Uterus (tissue), 4 donors: ENCODE measurements at places on chromosomes 6 and 20. TPM values are rescaled to one million over a fixed set of nuclear protein-coding genes. Genes with fewer than 3 reads are reported as not detected.

GRCh38 chr6:35027807-35028206 is 113.3 kb downstream of the TCP11 start:
- DNase-seq: no peak

DNA sequence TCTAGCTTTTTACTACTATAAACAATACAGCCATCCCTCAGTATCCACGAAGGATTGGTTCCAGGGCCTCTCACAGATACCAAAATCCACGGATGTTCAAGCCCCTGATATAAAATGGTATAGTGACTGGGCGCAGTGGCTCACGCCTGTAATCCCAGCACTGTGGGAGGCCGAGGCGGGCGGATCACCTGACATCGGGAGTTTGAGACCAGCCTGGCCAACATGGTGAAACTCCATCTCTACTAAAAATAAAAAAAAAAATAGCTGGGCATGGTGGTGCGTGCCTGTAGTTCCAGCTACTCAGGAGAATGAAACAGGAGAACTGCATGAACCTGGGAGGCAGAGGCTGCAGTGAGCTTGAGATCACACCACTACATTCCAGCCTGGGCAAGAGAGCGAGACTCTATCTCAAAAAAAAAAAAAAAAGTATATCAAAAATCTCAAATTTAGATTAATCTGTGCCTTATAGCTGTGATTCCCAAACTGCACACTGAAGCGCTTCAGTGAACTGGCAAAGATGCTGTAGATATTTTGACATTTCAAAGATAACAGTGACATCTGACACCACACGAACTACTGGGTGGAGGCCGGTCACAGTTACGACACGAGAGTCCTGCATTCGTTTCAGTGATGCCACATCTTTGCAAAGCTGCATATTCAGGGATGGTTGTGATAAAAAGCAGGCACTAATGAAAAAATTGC is 38.3 kb downstream of the MRS2 start:
- no peak for DNase-seq

DNA sequence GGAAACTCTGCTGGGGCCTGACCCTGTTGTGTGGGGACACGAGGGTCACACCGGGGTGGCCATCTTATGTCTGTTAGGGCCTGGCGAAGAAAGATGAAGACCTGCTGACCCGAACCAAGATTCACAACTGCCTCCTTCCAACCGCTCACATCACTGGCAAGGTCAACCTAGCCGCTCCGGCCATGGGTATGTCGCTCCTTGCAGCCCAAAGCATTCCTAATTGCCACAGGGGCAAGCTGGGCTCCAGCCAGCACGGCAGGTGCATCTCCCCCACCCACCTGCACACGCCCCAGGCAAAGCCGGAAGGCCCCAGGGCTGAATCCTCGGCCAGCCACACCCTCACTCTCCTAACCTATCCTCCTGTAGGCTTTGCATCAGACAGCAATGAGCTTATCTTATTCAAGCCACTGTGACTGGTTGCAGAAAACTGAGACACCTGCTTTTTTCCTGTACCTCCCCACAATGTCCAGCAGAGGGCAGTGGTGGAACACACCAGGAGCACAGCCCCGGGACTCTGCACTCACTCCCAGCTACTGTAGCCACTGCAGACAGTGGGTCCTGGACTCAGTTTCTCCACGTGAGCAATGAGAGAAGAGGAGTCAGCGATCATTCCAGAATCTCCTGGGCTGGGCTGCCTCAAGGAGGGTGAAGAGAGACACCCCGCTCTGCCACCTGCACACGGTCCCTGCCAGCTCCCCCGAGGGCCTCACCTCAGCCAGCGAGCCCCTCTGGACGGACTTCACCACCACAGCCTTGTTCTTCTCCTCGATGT is 170.2 kb downstream of the PREX1 start:
- DNase-seq: peak; percentile 63

GRCh38 chr20:53284256-53284655 is 309.4 kb downstream of the ZNF217 start:
- no peak for DNase-seq

- no peak for DNase-seq
Measured at GRCh38 chr6:5422321-5422915, 161.1 kb downstream of the FARS2 start.

DNA sequence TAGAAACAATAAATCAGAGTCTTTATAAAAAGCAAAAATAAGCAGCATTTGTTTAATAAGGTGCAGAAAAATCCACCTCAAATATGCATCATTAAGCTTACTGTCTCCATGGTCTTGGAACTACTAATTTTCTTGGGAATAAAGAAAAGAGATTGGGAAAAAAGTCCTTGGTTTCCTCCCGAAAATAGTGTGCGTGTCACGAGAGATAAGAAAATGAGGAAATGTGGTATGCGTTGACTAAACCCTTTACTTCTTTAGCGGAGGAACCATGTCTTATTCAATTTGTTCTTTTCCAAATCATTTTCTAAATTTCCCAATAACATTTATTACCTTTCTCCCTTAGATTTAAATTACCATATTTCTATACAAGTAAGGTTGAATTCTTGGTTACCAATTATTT is 54.1 kb upstream of the HBS1L start:
- DNase-seq: no peak

GRCh38 chr20:9306521-9306920 is 207.9 kb upstream of the LAMP5 start:
- no peak for DNase-seq

DNA sequence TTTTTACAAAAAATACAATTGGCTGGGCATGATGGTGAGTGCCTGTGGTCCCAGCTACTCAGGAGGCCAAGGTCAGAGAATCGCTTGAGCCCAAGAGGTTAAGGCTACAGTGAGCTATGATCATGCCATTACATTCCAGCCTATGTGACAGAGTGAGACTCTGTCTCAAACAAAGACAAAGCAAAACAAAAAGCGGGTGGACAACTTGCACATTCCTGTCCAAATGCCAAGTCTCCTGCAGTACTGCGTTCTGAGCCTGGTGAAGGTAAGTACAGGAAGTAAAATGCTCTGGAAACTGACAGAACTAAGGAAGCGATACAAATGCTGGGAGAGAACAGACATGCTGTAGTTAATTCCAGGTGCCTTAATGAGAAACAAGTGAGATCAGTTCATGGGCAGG is 20.4 kb upstream of the TMEM242 start:
- no peak for DNase-seq

DNA sequence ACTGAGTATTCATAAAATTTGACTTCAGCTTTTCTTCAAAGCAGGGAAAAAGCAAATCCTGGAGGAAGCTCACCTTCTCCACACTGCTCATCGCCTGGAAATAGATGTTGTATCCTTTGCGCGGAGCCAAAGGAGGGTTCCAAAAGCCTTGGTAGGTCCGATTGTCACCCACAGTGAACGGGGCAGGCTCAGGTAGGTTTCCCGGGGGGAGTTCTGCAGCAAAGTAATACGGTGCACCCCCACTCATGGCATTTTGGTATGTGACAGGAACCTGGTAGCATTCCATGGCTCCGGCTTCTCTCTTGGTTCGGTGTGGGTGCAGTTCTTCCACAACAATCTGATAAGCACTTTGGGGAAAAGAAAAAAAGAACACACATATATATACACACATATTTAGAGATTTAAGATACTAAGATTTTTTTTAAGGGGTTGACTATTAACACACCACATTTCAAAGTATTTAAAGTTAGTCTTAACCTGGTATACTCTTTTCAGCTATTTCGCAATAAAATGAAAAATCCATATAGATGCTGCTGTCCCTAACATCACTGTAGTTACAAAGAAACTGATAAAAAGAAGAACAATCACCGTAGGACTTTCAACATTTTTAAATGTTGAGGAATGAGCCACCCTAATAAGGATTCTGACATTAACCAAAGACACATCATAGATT is 166.7 kb upstream of the THEMIS start:
- DNase-seq: no peak

- peak; percentile 80 for DNase-seq
Measured at GRCh38 chr6:167826230-167826895, 348 bp upstream of the AFDN start.

GRCh38 chr20:54172856-54173652 is 732 bp downstream of the CYP24A1 start:
- no peak for DNase-seq

- DNase-seq: no peak
Measured at GRCh38 chr6:37406726-37407341, 26.2 kb upstream of the CMTR1 start.

- no peak for DNase-seq
Measured at GRCh38 chr6:32906539-32906938, 34.3 kb downstream of the HLA-DMB start.

- no peak for DNase-seq
Measured at GRCh38 chr6:146990821-146991798, 213.1 kb upstream of the STXBP5 start.

DNA sequence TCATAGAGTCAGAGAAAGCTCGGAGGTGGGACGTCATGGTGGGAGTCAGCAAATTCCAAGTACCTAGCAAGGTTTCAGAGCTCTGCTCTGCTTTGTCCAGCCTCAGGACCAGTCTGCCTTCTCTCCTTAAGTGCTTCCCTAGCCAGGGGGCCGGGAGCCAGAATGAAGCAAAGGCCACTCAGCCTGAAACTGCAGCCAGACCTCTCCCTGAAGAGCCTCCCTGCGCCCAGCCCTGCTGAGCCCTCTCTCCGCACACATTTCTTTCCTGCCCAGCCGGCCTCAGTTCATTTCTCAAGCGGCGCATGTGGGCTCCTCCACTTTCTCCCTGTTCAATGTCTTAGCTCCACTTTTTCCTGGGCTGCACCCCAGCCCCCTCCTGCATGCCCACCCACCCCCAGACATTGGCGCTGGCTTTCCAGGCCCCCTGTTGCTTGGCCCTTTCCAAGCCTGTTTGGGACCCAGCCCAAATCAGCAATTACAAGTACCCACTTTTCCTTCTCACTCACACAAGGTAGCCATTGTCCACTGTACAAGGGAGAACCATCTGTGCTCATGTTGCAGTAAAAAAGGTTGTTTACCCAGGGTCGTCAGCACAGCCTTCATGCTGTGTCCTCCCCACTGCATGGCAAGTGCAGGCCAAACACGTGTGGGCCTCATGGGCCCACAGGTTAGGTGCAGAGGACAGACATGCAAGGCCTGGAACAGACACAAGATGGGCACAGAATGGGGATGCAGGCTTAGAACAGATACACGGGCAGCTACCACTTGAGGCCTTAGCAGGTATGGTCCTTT is 147.1 kb downstream of the MRPL14 start:
- DNase-seq: no peak

DNA sequence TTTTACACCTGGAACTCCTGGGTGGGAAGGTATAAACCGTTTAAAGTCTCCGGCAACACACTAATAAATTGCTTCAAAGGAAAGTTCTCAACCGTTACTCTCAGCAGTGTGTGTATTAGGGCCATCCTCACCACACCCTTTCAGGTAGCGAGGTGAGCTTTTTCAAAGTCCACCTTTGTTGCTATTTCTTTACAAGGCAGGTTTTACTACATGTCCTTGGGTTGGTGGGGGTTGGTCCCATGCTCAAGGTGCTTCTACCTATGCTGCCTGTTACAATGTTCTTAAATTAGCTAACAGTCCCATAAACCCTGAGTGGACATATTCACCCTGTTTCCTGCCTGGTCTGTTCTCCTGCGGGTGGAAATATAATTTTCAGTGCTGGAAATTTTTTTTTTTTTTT is 13.2 kb upstream of the OSER1 start:
- no peak for DNase-seq

DNA sequence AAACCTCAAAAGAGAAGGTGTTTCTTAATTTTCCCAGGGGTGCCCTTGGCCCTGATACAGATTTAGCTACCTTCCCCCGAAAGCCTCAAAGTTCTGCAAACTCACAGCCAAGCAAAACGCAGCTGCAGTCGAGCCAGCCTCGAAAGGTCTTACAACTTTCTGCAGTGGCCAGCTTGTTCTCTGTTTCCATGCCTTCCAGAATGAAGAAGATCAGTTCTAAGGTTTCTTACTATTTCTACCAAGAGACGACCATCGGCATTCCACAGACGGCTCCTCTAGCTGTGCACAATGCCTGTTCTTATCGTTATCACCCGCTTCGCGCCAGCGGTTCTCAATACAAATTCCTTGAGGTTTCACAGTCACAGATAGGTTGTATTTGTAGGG is 28.5 kb upstream of the CCR6 start:
- no peak for DNase-seq

DNA sequence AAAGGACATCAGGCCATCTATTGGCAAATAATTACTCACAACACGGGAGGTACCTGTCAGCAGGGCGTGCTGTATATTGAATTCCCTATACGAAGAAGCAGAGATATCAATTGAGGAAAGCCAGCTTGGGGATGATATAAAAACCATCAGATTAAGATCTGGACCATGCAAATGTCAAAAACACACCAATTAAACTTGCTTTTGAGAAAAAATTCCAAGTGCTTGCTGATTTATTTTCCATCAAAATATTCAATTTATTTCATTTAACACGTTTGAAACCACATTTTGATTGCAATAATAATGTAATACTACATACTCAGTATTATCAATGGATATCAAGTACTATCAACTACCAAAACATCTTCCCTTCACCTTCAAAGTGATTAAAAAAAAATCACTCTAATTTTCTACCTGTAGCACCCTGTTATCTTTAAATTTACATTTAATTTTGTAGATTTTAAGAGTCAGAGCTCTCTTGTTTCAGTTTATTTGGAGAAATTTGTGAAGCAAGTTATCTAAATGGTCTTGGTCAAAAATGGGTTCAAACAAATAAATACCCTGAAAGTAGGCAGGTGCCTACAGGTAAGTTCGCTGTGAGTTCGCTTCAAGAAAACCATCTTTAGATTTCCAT is 6.8 kb upstream of the TBX18 start:
- DNase-seq: no peak

DNA sequence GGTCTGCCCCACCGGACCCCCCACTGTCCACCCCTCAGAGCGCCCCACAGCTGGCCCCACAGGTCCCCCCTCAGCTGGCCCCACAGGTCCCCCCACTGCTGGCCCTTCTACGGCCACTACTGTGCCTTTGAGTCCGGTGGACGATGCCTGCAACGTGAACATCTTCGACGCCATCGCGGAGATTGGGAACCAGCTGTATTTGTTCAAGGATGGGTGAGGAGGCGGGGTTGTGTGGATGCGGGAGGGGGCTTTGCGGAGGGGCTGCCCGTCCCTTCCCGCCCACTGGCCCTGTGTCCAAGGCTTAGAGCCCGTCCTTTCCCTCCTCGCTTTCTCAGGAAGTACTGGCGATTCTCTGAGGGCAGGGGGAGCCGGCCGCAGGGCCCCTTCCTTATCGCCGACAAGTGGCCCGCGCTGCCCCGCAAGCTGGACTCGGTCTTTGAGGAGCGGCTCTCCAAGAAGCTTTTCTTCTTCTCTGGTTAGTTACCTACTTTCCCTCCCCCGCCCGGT is 4.7 kb downstream of the MMP9 start:
- DNase-seq: no peak

- no peak for DNase-seq
Measured at GRCh38 chr20:62412194-62413024, 5.3 kb upstream of the CABLES2 start.

GRCh38 chr20:20783450-20783849 is 71.0 kb upstream of the RALGAPA2 start:
- DNase-seq: no peak

FNDC11 gene
- 0.69 TPM for total RNA-seq

HRH3 gene
- total RNA-seq: not detected

CRYBG1 gene
- total RNA-seq: 6.9 TPM

HSD17B8 gene
- total RNA-seq: not detected

IMPG1 gene
- total RNA-seq: not detected

TMEM151B gene
- total RNA-seq: not detected

HLA-A gene
- 565 TPM for total RNA-seq

LHFPL5 gene
- not detected for total RNA-seq

ARFGEF3 gene
- total RNA-seq: 0.88 TPM

OLIG3 gene
- total RNA-seq: not detected

HDAC2 gene
- 33.8 TPM for total RNA-seq
